Activated T-cell treated with anti-CD3 and anti-CD28 coated beads for 1 hour (primary cell): ENCODE measurements at places on chromosomes 11 and 22.

- no peak for DNase-seq
These were observed 47.9 kb downstream of the STIM1 start for GRCh38 chr11:3903207-3903896.

- no peak for DNase-seq
These were observed 442.1 kb upstream of the CCDC90B start for GRCh38 chr11:83728281-83728680.

DNA sequence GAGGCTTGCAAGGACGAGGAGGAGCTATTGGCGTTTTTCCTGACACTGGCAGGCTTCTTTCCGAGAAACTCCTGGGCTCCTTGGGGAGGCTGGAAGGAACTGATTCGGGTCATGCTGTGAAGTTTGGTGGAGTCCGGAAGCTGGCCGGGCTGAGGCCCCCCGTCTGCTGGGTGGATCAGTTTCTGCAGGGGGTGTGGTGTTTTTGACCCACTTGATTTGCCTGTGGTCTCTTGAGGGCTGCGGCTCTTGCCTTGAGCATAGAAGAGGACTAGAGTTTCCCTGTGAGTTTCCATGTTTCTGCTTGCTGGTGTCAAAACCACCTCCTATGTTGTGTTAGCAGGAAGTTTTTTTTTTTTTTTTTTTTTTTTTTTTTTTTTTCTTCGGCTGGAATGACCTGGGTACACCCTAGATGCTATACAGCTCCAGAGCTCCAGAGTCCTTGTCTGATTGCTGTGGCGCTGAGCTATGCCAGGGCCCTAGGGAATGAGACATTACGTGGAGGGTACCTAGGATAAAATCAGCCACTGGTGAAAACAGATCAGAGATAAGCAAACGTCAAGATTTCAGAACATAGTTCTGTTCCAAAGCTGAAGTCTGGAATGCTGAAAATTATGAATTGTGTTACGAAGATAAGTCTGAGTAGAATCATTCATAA is 728 bp downstream of the TBC1D22A start:
- DNase-seq = no peak

DNA sequence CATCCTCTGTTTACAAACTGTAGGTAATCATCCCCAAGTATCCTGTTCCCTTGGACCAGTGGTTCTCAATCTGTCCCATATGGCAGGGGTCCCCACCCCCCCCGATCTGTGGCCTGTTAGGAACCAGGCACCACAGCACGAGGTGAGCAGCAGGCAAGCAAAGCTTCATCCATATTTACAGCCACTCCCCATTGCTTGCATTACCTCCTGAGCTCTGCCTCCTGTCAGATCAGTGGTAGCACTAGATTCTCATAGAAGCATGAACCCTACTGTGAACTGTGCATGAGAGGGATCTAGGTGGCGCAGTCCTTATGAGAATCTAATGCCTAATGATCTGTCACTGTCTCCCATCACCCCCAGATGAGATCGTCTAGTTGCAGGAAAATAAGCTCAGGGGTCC is 33.4 kb upstream of the EIF3M start:
- DNase-seq = no peak

GRCh38 chr11:118049771-118050170 is 27.1 kb upstream of the TMPRSS4 start:
- no peak for DNase-seq

GRCh38 chr11:33894398-33894746 is 2.5 kb upstream of the LMO2 start:
- no peak for DNase-seq

DNA sequence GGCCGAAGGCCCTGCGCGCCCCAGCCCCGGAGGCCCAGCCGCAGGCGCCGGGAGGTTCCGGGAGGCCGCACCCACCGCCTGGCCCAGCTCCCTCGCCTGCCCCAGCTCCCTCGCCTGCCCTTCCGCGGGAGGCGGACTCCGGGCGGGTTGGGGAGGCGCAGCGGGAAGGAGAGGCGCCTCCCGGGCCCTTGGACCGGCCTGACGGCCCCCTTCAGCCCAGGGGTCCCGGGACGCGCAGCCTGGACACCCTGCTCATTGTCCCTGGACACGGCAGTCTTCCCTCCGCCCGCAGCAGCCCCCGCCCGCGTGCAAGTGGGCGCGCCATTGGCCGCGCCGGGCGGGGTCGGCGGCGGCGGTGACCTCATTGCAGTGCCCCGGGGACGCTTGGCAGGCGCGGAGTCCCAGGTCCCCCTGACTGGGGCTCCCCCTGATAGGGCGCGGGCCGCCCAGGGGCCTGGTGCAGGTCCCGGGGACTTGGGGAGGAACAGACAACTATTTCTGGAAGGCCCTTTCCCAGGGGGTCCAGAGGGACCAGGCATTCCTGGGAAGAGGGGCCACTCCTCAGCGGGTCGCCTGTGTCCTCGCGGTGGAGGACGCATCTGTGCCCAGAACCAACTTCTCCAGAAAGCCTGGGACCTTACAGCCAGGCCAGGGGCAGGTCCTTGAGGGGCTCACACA is 501 bp downstream of the CD151 start:
- no peak for DNase-seq

GRCh38 chr22:46809153-46809885 is 46.9 kb downstream of the TBC1D22A start:
- no peak for DNase-seq

DNA sequence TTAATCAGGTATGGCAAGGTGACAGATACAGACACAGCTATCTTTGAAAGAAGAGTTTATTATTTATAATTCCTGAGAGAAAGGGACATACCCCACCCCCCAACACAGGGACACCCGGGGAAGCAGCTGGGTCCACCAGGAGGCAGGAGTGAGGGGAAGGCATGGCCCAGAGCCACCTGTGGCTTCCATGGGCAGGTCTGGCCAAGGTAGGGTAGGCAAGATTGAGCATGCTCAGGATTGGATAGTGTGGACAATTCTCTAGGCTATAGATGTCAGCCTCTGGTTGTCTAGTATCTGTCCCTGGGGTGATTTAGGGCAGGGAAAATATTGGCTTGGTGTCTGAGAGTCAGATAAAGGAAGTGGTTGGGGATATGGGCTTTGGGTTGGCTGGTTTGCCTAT is 27.5 kb upstream of the SMIM35 start:
- DNase-seq = no peak
